Motor neuron (in vitro differentiated cells): ENCODE measurements at places on chromosomes 11 and 22.
A peak's percentile ranks its signal among the peaks of the same experiment; 100 is the strongest.

- no peak for ATAC-seq
These were observed 22.9 kb downstream of the USH1C start for GRCh38 chr11:17521106-17521900.

- no peak for ATAC-seq
These were observed 1.1 kb downstream of the SYT7 start for GRCh38 chr11:61579676-61580270.

GRCh38 chr11:40230821-40231220 lies 1228.6 kb downstream of the LRRC4C start:
- ATAC-seq, result no peak

- no peak for ATAC-seq
These were observed 2.7 kb downstream of the ZBTB44 start for GRCh38 chr11:130312046-130312445.

- ATAC-seq, result no peak
These were observed 49.9 kb downstream of the SIK2 start for GRCh38 chr11:111652184-111652583.

GRCh38 chr22:45284705-45285262 lies at the start of gene UPK3A:
Gene UPK3A, plus strand, starts transcription at chr22:45284949. Its CDS starts 65 bp downstream, at chr22:45285014.
- peak; percentile 92 for ATAC-seq

GRCh38 chr11:3214420-3214699 lies 4.3 kb downstream of the MRGPRG start:
- ATAC-seq, result no peak
